ENCODE measurements at places on chromosomes 11 and 22.

GRCh38 chr22:16601437-16602223 lies 9.0 kb upstream of the CCT8L2 start:
- DNase-seq, result no peak

- no peak for DNase-seq
Measured at GRCh38 chr11:78350646-78351165, 66.9 kb downstream of the GAB2 start.

DNA sequence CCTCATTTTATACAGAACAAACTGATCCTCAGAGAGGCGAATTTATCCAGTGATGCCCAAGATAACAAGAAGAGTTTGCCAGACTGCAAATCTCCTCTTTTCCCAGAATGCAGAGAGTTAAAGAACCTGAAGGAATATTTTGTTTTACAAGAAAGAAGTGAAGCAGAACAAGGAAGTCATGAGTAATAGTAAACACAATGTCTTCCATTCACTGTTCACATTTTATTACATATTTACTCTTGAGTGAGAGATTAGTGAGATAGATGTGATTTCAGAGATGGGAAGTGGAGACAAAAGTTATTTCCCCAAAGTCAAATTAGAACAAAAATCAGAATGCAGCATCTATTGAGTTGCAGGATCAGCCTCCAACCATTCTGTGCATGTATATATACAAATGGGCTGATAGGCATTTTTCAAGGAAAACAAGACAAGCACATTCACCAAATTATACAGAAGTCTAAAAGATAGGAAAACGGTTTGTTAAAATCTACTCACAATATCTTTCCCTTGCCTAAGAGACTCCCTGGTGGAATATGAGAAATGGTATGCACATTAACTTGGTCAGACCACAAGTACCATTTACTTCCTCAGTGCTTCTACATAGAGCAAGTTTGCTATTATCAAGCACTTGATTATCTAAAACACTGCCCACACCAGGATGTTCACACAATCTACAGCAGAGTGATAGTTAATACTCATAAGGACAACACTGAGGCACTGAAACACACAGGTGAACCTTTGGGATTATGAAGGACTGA lies 12.0 kb downstream of the GUCY1A2 start:
- DNase-seq, result no peak

DNA sequence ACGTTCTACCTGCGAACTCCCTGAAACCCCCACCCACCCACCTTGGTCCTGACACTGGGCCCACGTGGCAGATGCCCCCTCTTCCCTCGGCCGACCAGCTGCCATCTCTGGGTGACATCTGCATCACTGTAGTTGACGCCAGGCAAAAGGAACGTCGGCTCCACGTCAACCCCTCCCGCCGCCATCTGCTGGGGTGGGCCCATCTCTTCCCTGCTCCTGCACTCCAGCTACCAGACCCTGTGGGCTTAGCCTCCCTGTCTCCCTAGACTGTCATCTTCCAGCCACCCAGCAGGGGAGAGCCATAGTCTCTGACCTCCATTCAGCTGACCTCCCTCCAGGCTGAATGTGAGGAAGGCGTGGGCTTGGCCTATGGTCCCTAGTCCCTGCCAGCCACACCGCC lies 21.4 kb downstream of the CHID1 start:
- DNase-seq, result no peak

- DNase-seq, result no peak
Measured at GRCh38 chr11:3977078-3977477, 117.5 kb upstream of the RRM1 start.

GRCh38 chr11:121587182-121587581 lies 134.4 kb upstream of the SORL1-AS1 start:
- no peak for DNase-seq

DNA sequence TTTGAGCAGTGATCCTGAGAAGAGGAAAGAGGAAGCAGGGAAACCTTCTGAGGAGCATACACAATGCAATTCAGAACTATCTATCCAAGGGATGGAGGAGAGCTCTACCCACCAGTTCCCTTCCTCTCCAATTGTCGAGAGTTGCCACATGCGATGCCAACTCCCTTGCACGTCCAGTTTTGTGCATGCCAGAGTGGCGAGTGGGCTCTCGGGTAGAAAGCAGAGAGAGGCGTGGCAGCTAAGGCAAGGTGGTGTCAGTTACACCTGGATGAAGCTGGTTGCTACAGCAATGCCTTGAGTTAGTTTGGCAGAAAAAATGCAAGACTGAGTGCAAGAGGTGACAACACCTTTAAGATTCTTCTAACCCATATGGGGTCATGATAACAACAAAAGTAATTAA lies 420.4 kb upstream of the CCDC90B start:
- DNase-seq, result no peak

DNA sequence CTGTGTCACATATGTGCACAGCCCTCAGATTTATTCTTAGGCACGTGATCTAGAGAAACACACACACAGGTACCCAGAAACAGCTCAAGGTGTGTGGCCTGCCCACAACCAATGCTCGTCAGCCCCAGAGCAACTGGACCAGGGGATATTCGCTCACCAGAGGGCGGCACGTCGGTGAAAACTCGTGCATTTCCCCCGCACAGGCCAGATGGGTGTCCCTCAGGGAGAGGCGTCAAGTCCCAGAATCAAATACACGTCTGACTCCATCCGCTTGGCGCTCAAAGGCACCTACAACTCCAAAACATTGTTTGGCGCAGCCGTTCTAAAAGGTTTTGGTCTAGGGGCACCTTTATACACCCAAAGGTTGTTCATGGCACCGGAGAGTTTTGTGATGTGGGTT lies 429.0 kb downstream of the BRD1 start:
- no peak for DNase-seq

DNA sequence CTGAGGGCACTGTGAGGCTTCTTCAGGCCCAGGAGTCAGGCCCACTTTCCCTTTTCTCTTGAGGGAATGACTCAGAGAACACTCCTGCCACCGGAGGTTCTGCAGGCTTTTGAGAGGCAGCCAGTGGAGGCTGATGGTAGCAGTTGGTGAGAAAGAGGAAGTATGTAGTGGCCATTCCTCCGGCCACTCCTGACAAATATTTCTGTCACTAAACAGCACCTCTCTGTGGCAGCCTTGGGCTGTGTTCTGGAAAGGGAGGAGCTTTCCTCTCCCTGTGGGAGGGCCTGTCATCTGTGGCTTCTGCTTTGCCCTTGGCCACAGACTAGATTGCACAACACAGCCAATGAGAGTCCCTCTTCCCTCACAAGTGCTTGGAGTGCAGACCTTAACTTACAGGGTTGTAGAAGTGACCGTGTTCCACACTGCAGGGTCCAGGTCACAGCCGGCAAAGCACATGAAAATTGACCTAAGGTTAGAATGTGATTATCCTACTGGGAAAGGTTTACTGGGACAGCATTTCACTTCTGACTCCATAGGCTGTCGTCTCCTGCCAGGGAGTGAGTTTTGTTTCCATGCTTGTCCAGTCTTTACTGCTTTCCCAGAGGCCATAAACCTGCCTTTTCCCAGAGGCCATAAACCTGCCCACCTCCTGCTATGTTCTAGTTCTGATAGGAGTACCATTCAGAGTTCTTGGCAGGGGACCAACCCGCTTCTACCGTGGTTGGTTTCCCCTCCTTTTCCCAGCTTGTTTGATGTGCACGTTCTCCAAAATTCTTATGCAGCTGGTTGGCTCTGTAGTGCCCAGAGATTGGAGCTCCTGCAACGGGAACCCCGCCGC lies 33.3 kb downstream of the MARK2 start:
- DNase-seq, result peak; percentile 75

- DNase-seq, result no peak
Measured at GRCh38 chr11:36019722-36020121, 75.9 kb downstream of the LDLRAD3 start.

- DNase-seq, result peak; percentile 39
Measured at GRCh38 chr22:39117585-39118191, 20.6 kb downstream of the APOBEC3H start.

DNA sequence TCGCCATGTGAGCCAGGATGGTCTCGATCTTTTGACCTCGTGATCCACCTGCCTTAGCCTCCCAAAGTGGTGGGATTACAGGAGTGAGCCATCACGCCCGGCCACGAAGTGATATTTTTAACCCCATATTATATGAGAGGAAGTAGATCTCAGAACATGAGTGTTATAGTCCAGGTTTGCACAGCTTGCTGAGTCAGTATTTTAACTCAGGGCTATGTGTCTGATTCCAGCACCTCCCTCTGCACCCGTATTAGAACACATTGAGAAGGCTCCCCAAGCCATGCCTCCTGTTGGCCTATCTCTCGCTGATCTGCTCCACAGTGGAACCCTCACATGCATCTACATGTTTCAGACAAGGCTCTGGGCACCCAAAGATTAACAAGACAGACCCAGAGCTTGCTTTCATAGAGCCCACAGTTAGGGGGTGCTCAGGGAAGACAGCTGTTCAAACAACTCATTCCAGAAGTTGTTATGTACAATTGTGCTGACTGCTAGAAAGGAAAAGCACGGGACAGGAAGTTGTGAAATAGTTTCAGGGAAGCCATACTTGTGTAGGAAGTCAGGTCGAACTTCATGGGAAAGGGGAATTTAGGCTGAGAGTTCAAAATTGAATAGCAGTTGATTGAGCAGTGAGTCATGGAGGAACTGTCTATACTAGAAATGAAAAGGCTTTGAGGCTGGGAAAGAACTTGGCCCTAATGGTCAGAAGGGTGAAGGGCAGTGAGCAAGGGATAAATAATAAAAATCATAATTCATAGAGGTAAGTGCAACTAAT lies 49.3 kb upstream of the CLPB start:
- no peak for DNase-seq

DNA sequence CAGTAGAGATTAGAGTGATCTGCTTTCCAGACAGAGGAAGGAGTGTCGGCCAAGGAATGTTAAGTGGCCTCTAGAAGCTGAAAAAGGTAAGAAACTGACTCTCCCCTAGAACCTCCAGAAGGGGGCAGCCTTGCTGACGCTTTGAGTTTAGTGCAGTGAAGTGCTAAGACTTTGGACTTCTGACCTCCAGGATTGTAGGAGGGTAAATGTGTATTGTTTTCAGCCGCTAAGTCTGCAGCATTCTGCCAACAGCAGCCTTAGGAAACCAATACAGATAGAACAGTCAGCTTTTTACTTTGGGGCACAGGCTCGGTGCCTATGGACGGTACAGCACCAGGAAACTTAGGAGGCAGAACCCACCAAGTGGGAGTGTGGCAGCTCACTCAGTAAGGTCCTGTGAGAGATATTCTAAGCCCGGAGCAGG lies 3.6 kb upstream of the TBC1D22A start:
- DNase-seq, result peak; percentile 66

DNA sequence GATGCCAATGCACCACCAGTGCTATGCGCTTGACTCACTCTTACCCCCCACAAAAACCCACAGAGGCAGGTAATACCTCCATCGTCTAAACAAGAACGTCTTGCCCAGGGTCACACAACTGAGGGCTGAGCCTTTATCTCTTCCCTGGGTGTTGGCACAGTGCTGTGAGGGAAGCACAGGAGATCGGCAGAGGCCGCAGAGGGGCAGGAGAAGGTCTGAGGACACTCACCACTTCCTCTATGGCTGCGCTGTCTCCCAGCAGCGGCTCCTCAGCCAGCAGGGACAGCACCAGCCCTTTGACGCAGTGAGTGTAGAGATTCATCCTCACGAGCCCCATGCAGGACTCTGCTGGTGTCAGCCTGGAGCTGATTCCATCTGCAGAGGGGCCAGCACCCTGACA lies 19.9 kb downstream of the HPS4 start:
- no peak for DNase-seq

DNA sequence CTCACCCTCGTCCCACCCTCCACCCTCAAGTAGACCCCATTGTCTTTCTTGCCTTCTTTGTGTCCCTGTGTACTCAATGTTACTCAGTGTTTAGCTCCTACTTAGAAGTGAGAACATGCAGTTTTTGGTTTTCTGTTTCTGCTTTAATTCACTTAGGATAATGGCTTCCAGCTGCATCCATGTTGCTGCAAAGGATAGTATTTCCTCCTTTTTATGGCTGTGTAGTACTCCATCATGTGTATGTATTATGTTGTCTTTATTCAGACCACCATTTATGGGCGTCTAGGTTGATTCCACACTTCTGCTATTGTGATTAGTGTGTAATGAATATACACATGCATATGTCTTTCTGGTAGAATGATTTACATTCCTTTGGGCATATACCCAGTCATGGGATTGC lies 73.6 kb downstream of the SIK2 start:
- no peak for DNase-seq

- DNase-seq, result no peak
Measured at GRCh38 chr11:25272214-25272613, 775.4 kb downstream of the LUZP2 start.

DNA sequence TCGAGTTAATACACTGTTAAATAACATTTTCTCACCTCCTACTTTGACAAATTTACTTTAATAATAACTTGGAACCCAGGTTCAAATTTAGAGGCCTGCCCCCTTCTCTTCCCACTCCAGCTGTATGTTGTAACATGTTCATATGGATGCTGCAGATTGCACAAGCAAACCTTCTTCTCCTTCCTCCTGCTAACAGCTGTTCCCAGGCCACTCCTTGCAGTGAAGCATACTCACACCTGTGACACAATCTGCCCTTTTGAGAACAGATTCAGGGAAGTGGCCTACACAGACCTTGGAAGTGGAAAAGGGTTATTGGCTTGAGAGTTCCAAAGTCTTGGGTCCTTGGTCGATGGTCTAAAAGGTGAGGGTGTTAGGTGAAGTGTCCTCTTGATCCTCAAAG lies 131.9 kb downstream of the TEAD1 start:
- no peak for DNase-seq

GRCh38 chr22:49936018-49936972 lies 17.9 kb downstream of the CRELD2 start:
- peak; percentile 70 for DNase-seq

- no peak for DNase-seq
Measured at GRCh38 chr11:112223121-112223520, 3.1 kb upstream of the PTS start.

GRCh38 chr22:49827853-49828598 lies at the start of gene BRD1:
BRD1 (minus strand) TSS chr22:49827873; CDS start chr22:49824317, 3,556 bp downstream.
- no peak for DNase-seq

DNA sequence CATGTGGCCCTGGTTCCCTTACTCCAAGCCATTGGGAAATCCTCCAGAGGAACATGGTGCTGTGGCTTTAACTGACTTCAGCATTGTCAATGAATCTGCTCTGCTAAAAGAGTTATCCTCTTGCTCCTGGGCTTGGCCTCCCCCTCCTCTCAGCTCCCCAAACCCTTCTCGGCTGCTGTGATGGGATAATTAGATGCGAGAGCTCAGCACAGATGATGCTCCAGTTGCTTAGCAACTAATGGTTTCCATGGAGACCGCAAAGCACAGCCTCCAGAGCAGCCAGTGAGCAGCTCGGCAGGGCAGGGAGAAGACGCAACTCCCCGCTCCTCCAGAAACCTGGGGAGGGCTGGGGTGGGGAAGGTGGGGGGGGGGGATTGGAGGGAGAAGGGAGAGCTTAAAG lies 2.8 kb upstream of the UPK2 start:
- DNase-seq, result peak; percentile 74

DNA sequence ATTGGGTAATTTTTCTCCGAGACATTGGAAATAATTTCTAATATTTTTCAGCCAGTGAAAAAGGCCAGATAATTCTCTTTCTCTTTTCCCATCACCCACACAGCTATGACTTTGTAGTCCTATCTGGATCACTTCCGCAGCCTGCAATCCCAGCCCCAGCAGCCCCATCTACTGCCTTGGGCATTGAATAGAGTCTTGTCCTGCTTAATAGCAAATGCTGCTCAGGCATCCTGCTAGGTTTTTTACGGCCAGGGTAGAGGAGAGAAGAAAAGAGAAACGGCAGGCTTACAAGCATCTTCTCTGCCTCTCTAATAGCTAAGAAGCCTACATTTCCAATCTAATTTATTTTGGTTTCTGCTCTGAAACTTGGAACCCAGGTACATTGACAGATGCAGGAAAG lies 154.3 kb upstream of the B3GAT1 start:
- DNase-seq, result no peak

Measured in iPS-NIHi11 (cell line).